Stimulated activated CD8-positive, alpha-beta memory T cell treated with anti-CD3 and anti-CD28 coated beads, Interleukin-4, amount 100 ng/mL, for 4 hours (primary cell): ENCODE measurements at places on chromosomes 7 and 10.

- no peak for DNase-seq
These were observed 29.7 kb upstream of the CALN1 start for GRCh38 chr7:72441791-72442190.

DNA sequence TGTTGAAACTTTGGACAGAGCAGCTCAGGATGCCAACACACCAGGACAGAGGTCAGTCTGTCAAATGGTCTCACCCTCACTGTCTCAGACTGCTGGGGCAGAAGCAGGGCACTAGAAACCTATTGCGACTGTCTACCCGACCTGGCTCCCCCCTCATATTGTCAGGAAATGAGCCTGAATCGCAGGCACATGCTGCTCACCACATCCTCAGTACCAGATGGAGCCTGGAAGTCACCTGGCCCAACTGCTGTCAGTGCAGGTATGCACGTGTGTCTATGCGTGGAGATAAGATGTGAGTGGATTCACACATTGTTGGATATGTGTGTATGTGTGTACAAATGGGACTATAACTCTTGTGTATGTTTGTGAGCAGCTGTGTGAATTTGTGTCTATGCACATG is 3.2 kb upstream of the CDHR1 start:
- DNase-seq = no peak

DNA sequence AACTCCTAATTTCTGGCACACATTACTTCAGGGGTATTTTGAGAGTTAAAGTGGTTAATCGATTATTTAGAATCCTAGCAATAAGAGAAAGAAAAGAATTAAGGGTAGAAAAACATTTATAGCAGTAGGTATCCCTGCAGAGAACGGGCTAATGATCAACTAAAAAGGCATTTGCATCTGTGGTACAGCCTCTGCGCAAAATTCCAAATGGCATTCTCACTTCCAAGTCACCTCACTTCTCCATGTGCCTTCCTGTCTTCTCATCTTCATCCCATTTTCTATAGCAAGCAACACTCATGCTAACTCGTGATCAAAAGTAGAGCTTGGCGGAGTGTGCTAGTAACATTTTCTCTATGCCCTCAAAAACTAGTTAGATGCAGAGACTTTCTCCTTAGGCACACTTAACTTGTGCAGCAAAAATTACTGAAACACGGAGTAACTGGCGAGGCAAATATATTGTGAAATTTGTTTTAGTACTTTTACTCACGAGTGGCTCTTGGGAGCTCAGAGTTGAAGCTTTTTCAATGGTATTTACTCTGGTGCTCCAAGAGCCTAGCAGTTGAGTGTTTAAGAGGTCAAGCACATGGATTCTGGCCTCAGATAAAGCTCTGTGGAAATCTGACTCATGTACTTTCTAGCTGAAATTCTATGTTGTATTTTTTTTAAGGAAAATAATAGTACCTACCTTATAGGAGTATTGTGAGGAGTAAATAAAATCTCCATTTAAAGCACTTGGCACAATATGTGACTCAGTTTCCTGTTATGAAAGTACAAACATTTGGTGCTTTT is 65.1 kb downstream of the MET start:
- DNase-seq = no peak

DNA sequence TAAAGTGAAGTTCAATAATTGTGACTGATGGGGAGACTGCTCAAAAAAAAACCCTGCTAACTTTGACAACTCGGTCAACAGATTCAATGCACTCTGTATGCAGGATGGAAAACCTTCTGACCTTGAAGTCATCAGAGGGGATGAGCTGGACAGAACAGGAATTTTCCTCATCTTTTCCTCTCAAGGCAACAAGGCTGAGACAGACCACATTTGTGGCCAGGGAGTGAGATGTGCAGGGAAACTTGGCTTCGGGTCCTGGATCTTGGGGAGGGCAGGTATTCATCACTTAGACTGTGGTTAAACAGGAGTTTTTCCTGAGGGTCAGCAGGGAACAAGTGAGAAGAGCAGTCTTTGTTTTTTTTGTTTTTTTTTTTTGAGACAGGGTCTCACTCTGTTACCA is 100.6 kb downstream of the BAMBI start:
- no peak for DNase-seq

GRCh38 chr10:78193189-78193588 is 159.5 kb downstream of the RPS24 start:
- no peak for DNase-seq

DNA sequence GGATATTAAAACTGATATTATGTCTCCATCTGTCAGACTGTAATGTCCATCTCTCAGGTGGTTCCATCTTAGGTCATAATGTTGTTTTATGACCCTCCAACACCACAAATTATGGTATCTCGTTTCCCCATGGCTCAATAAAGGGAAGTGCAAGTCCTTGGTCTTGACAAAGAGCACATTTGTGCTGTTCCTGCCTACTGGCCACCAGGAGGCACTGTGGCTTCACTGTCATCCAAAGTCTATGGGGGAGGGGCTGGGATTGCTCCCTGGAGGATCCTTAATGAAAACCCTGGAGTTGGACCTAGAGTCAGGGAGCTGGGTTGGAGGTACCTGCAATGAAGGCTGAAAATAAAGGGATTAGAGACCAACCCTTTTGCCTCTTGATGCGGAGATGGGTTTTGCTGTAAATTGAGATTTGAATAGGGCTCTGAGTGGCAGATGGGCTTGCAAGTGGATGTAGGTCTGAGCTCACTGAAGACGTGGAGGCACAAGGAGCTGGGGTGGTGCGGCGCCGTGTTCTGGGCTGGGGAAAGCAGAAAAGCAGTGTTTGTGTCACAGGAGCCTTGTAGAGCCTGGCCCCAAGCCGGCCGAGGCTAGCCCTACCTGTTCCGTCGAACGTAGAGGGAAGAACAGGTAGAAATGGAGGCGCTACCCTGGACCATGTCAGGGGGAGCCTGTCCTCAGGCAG is 180.5 kb upstream of the PRSS58 start:
- DNase-seq = no peak

DNA sequence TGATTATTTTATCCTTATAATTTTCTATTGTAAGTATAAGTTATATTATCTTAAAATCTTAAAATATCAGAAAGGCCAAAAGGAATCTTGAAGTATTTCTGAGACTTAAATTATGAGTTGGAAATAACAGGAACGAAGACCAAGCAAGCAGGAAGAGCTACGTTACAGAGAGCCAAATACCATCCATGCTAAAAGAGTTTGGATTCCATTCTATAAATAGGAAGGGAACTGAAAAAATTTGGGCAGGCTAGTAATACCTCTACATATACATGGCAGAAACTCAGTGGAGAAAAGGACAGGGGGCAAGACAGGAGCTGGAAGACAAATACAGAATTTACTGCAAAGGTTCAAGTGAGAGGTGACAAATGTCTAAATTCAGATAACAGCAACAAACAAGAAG is 16.7 kb downstream of the ITGB1 start:
- no peak for DNase-seq

DNA sequence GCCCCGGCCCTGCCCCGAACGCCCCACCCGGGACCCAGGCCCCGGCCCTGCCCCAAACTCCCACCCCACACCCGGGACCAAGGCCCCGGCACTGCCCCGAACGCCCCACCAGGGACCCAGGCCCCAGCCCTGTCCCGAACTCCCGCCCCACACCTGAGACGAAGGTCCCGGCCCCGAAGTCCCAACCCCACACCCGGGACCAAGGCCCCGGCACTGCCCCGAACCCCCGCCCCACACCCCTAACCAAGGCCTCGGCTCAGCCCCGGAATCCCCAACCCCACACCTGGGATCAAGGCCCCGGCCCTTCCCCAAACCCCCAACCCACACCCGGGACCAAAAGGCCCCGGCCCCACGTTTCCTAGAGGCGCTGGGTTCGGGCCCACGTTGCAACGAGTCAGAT is 1.1 kb upstream of the LARP4B start:
- no peak for DNase-seq

DNA sequence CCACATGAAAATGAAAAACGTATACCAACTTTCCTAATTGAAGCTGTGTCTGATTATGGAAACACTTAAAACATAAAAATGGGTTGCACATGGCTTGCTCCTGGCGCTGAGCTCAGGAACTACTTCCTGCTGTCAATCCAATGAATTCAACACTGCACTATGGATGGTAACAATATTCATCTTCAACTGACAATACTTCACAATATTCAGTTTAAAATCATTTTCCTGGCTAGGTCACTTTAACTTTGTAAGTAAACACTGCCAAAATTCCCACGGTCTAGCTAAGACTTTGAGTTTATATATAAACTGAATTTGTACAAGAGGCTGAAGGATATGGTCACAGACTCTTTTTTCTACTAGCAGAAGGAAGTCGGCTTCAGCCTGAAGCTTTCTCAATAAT is 556.9 kb downstream of the TNS3 start:
- DNase-seq = no peak

DNA sequence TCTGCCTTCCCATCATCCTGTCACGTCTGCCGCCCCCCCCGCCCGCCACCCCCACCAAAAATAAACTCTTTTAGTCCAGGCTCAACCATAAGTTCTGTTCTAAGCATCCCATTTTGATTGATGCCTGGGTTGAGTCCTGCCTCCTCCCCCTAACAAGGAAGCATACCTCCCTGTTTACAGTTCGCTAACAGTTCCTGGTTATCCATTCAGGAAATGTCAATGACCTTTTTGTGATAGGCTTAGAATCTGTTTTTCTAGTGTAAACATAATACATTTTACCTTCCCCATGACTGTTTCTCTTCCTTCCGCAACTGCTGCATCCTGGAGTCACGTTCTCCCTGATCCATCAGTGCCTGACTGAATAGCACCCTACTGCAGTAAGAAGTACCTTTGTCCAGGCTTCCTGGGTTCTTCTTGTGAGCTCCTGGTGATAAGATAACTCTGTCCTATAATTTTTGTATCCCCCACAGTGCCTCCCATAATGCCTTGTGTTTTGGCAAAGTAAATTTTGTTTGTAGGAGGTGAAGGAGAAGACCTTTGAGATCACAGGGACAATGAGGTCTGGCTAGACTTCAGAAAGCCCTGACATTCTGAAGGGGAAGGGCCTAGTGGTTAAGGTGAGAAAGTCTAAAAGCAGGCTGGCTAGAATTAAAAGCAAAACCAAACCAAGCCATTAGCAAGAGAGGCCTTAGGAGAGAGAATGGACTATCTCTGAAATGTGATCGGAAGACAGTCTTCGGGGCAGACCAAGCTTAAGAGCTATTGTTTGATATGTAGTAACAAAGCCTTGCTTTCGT is 7.3 kb downstream of the AGFG2 start:
- DNase-seq = no peak

DNA sequence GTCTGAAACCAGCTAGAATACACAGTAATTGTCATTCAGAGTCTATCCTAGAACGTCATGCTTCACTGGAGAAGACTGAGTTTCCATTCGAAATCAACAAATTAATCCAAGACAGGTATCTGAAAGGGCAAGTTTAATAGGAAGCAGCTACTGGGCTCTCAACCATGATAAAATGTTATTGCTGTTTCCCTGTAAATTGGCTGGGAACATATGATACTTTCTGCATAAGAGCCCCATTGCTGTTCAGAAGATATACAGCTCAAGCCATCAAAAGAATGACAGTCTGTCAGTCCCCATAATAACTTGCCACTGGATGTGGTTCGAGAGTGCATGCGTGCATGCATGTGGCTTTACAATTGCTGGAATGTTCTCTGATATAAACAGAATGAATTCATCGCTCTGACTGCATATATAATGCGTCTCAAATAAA is 129.0 kb downstream of the HIBADH start:
- DNase-seq = no peak

DNA sequence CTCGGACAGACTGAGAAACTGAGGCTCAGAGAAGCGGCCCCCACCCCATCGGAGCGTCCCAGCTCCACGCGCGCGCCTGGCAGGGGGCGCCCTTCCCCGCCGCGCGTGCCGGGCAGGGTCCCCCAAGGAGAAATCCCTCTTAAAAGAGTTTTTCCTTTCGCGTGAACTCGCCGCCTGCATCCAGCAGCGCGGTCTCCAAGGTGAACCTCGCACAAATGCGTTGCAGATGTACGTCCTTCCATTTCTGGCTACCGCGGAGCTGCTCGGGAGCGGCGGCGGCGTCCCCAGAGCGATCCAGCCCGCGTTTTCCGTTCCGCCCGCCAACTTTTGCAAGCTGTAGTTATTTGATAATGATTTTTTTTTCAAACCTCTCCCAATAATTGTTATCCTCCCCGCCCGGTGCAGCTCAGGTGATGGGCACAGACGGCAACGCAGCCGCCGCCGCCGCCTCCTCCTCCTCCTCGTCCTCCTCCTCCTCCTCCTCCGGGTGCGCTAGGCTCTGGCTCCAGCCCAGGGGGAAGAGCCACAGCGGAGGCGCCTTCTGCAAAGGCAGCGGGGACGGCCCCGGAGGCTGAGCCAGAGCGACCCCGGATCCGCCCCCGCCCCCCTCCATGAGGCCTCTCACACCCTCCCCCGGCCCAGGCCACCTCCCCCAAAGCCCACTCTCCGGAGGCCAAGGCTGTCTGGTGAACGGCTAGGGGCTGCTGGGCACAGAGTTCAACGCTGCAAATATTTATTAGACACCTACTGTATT is 74.0 kb upstream of the CUX1 start:
- DNase-seq = peak; percentile 22

- no peak for DNase-seq
These were observed 7.1 kb downstream of the NUDT1 start for GRCh38 chr7:2248984-2249694.

DNA sequence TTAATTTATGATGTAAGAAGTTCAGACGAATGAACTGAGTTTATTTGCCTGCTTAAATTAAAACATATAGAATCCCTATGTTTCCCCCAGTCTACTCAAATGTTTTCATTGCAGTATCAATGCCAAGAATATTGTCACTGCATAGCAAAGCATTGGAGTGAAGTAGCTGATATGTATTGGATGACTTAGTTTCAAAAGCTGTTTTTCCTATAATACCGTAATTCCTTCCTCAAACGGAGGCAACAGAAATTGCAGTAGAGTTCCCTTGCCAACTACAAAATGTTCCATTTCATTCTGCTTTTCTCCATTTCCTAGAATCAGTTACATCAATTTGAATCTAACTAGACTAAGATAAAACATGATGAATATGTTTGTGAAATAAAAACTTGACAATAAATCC is 174.1 kb downstream of the CNTNAP2 start:
- DNase-seq = no peak

- no peak for DNase-seq
These were observed 19.7 kb downstream of the GPRIN2 start for GRCh38 chr10:46536781-46537180.

DNA sequence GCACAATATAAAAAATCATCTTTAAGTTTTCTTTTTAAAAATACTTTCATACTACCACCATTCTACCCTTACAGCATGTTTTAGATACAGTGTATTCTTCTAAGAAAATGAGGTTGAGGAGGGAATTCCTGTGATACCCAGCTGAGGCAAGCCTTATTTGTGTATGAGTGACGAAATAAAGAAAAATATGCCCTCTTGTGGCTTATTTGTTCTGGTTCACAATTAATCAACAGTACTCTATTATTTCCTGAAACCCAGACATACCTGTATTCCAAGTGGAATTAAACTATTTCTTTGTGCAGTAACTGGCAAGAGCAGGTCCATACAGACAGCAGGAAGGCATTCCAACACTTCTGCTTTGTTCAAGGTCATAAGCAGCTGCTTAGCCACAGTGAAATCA is 4.5 kb upstream of the SEMA3D start:
- no peak for DNase-seq

DNA sequence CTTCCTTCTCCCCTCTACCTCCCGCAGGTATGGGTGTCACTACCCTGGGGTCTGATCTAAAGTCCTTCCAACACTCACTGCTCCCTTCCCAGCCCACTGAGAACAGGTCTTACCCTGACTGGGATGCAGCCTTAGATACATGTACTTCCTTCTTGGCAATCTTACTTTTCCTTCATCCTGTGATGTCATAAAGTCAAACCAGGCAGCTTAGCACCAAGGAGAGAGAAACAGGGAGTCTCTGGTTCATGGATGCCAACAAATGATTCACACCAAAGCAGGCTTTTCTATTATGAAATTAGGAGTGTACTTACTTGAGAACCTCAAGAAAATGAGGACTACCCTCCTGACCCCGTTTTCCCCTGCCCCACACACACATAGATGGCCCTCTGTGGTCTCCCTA is 111.0 kb upstream of the KMT2E start:
- no peak for DNase-seq
